ENCODE measurements at places on chromosomes 6 and 20.

- no peak for DNase-seq
Measured at GRCh38 chr6:54095723-54096122, 15.5 kb upstream of the MLIP start.

- DNase-seq = no peak
Measured at GRCh38 chr6:29620630-29621029, 12.4 kb downstream of the GABBR1 start.

- DNase-seq = no peak
Measured at GRCh38 chr6:151992091-151992490, 184.6 kb downstream of the ESR1 start.

- no peak for DNase-seq
Measured at GRCh38 chr6:5466281-5467136, 205.2 kb downstream of the FARS2 start.

DNA sequence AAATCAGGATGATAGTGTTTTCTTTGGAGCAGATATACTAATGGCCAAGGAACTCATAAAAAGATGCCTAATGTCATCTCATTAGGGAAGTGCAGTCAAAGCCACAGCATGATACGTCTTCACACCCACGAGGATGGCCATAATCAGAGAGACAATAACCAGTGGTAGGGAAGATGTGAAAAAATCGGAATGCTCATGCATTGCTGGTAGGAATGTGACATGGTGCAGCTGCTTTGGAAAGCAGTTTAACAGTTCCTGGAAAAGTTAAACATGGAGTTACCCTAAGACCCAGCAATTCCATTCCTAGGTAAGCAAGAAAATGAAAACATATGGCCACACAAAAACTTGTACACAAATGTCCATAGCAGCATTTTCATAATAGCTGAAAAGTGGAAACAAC lies 29.9 kb downstream of the BCAS1 start:
- no peak for DNase-seq

DNA sequence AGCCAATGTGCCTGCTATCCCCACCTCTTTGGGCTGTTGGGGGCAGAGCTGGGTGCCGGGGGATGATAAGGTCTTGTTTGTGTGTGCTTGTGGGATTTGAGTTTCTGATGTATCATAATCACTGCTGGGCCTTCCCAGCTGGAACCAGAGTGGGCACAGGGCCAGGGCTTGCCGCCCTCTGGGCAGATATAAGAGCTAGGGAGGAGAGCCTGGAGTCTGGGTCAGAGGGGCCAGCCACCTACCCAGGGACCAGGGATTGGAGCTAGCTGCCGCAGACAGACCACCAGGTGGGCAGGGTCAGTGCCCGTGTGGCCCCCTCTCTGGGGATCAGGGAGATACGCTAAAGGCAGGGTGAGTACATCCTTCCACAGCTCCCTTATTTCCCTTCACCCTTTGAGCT lies 3.1 kb upstream of the TLDC2 start:
- peak; percentile 78 for DNase-seq

- no peak for DNase-seq
Measured at GRCh38 chr6:52621631-52622030, 44.8 kb upstream of the TRAM2 start.

DNA sequence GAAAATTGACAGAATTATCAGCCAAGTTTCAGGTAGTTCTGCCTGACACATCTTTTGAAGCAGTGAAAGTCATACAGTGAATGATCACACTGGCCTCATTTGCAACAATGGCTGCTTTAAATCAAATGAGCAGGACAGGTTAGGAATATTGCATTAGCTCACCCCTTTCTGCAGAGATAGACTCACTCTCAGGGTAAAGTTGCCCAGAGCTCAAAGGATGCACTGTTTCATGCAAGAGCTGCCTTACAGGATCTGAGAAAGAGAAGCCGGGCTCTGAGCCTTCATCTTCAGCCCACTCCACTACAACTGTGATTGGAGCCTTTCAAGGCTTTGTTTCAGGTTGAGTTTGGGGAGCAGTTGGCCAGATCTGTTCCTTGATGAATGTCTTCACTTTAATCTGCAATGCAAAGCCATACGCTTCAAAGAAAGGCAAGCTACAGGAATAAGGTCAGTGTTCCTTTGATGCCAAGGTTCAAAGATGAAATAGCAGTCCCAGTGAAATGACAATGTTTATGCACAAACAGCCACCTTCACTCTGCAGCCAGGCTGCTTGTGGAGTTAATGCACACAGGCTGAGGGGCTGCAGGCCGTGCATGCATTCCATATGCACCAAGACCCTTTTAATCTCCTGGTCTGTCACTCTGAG lies 90.9 kb upstream of the ISM1 start:
- DNase-seq = no peak

DNA sequence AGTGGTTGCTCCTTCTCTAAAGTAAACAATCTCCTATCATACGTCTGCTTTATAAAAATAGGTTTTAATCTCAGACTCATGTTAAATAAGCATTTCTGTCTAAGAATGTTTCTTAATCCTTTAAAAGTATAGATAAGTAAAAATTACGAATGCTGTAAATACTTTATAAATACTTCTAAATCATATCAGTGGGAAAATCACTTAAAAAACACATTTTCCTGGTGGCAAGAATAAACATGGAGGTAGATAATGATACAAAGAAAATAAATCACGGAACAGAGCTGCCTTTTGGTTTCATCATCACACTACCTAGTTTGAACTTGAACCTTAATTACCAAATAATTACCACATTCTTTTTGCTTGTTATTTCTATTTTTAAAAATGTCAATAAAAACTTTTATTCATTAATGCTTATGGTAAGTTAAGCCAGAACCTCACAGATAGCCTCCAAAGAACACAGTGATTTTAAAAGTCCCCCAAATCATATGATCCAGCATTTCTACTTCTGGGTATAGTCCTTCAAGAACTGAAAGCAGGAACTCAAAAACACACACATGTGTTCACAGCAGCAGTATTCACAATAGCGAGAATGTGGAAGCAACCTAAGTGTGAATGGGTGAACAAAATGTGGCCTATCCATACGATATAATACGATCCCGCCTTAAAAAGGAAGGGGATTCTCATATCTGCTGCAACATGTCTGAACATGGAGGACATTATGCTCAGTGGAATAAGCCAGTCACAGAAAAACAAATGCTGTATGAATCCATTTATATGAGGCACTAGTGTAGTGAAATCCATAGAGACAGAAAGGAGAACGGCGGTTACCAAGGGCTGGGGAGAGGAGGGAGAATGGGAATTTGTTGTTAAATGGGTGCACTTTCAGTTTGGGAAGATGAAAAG lies 72.4 kb downstream of the SLC22A23 start:
- no peak for DNase-seq

- peak; percentile 0 for DNase-seq
Measured at GRCh38 chr6:11536795-11537194, 754 bp upstream of the TMEM170B start.

DNA sequence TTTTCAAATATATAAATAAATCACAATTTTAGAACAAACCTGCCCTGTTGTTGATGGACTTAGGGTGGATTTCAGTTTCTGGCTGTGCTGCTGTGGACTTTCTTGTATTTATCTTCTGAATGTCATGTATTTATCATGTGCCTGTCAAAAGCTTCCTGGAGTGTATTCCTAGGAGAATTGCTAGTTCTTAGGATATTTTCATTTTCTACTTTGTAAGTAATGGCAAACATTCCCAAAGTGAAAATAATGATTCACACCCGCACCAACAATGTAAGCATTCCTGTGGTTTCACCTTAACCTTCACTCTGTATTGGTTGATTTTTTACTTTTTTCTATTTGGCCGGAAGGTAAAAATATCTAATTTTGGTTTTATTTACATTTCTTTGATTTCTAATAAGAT lies 387.8 kb downstream of the SMOC2 start:
- no peak for DNase-seq

- DNase-seq = peak; percentile 33
Measured at GRCh38 chr20:45450097-45450818, 19.3 kb upstream of the WFDC2 start.
